ENCODE measurements at places on chromosomes 12 and 14.

GRCh38 chr12:74489543-74489942 lies 48.1 kb upstream of the ATXN7L3B start:
- no peak for DNase-seq

DNA sequence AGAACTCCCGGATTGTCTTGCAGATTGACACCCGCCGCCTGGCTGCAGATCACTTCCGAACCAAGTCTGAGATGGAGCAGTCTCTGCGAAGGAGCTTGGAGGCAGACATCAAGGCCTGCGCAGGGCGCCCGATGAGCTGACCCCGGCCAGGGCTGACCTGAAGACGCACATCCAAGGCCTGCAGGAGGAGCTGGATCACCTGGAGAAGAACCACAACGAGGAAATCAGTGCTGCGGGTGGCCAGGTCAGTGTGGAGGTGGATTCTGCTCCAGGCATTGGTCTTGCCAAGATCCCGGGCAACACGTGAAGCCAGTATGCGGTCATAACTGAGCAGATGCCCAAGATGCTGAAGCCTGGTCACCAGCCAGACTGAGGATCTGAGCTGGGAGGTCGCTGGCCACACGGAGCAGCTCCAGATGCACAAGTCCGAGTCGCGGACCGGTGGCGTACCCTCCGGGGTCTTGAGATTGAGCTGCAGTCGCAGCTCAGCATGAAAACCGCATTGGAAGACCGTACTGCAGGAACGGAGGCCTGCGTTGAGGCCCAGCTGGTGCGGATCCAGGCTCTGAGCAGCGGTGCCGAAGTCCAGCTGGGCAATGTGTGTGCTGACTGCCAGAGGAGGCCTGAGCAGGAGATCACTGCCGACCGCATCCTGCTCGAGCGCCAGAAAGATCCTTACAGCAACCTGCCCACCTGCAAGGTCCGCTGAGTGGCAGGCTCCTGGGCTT lies 12.4 kb upstream of the A2M start:
- no peak for DNase-seq

GRCh38 chr12:124780336-124780735 lies 83.3 kb downstream of the SCARB1 start:
- no peak for DNase-seq

GRCh38 chr14:74400031-74400685 lies 25.9 kb downstream of the SYNDIG1L start:
- no peak for DNase-seq

DNA sequence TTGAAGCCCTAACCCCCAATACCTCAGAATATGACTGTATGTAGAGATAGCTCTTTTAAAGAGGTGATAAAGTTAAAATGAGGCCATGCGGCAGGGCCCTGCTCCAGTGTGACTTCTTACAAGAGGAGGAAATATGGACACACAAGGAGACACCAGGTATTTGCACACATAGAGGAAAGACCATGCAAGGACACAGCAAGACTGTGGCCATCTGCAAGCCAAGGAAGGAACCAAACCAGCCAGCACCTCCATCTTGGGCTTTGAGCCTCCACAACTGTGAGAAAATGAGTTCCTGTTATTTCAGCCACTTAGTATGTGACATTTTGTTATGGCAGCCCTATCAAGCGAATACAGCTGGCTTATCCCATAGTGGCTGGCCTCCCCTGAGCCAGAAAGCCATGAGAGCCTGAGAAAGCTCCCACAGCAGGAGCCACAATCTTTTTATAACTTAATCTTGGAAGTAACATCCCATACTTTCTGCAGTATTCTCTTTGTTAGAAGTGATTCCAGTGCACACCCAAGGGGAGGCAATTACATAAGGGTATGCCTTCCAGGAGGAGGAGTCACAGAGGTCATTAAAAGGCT lies 48.0 kb downstream of the TGFB3 start:
- DNase-seq: no peak

- DNase-seq: no peak
These were observed 1.2 kb downstream of the AMHR2 start for GRCh38 chr12:53424626-53425514.

DNA sequence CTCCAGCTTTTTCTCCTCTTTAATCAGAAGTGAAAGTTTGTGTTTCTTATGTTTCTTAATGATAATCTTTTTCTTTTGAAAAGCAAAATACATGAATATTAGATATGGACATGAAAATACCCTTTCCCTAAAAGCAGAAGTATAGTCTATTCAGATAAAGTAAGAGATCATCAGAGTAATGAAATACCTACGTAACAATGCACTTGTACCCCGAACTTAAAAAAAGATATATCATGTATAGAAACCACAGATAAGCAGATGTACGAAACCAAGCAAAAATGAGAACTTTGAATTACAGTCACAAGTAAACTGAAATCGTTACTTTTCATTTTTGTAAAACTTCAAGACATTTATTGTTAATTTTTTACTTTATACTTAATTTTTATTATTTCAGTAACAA lies 1.5 kb upstream of the GPR65 start:
- no peak for DNase-seq

- no peak for DNase-seq
These were observed 7.2 kb upstream of the GPR132 start for GRCh38 chr14:105072381-105072861.

DNA sequence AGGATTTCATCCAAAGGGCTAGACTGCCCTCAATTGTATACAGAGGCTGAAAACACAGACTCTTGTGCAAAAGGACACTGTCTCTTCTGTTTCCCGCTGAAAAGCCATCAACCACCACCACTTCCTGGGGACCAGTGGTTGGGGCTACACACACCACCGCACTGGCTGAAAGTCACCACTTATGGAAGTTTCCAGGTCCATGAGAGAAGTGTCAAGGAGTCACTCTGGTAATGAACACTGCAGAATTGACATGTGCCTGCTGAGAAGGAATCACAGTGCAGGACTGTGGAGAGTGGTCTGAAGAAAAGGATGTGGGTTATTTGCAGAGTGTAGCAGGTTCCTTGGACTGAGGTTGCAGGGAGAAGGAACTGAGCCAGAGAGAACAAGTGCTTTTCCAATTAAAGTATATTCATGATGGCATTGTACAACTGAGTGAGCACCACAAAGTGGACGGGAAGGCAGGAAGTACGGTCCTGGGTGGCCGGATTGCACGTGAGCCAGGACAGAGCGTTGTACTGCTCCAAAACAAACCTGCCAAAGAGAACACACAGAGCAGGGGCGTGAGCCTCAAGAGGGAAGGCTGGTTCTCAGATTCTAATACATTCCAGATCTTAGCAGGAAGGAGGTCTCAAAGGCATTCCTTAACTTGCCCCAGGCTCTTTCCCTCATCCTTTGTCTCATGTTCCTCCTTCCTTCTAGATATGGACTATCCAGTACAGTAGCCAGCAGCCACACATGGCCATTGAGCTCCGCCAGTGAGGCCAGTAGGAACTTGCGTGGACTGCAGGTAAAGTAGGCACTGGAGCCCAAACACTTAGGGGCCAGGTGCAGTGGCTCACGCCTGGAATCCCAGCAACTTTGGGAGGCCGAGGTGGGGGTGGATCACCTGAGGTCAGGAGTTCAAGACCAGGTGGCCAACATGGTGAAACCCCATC lies 316.4 kb downstream of the MED13L start:
- DNase-seq: no peak

DNA sequence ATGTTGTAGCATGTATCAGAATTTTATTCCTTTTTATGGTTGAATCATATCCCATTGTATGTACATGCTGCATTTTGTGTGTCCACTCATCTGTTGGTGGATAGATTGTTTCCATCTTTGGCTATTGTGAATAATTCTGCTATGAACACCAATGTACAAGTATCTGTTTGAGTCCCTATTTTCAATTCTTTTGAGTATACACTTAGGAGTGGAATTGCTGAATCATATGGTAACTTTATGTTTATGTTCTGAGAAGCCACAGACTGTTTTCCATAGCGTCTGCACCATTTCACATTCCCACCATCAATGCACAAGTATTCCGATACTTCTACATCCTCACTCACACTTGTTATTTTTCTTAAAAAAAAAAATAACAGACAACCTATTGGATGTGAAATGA lies 91.5 kb downstream of the ARF6 start:
- no peak for DNase-seq

GRCh38 chr14:37595809-37596621 lies 586 bp downstream of the TTC6 start:
- DNase-seq: peak; percentile 20

Measured in CD4-positive, alpha-beta T cell treated with Interleukin-1 beta for 1 hour (primary cell).